Stimulated activated CD8-positive, alpha-beta memory T cell treated with anti-CD3 and anti-CD28 coated beads, Interleukin-4, amount 100 ng/mL, for 1 hour (primary cell): ENCODE measurements at places on chromosomes 7 and 10.

- DNase-seq = no peak
These were observed 220.2 kb downstream of the ARHGAP12 start for GRCh38 chr10:31708474-31708873.

- DNase-seq = no peak
These were observed 18.9 kb upstream of the ZNF138 start for GRCh38 chr7:64775289-64775688.

DNA sequence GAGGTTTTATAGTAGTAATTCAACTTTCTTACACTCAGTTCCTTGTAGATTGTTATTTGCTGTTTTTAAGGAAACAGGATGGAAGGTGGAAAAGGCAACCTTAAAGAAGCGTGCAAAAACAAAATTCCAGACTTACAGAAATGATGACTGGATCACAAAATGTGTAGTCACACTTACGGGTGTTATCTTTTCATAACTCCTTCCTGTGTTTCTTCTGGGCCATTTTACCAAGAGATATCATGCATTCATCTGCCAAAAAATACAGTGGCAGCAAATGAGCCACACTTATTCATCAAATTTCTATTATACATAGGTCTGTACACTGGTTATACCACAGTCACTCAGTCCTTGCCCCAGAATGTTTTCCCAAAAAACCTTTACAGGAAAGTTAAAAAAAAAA is 94.3 kb upstream of the IL6 start:
- DNase-seq = no peak

DNA sequence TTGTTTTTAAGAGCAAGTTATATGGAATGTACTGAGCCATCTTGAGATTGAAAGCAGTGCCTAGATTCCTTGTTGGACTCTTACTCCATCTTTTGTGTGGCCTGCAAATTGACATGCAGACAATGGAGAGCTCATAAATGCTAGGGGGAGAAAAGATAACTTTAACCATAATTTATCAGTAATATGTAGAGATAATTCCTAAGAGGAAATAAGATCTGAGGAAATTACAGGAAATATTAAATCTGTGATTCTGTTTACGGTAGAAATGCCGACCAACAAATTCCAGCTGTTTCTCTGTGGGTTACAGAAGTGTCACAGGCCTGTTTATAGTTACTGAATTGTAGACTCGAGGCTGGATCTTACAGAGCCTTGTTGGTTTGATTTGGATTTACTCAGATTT is 348.0 kb downstream of the SUGCT start:
- DNase-seq = no peak

DNA sequence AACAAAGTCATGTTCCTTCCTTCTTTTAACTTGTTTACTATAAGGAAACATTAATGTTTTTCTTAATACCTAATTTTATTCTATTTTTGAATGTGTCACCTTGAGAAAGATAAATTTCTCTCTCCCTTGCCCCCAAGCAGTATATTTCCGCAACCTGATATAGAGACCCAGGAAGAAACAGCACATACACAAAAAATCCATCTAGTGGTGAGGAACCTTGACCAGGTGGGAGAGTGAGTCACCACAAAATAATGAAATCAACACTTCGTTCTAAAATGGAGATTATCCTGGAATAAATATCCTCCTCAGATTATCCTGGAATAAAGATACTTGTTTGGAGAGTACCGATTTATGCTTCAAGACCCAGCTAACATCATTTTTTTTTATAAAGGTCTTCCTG is 232.9 kb upstream of the PTN start:
- no peak for DNase-seq

DNA sequence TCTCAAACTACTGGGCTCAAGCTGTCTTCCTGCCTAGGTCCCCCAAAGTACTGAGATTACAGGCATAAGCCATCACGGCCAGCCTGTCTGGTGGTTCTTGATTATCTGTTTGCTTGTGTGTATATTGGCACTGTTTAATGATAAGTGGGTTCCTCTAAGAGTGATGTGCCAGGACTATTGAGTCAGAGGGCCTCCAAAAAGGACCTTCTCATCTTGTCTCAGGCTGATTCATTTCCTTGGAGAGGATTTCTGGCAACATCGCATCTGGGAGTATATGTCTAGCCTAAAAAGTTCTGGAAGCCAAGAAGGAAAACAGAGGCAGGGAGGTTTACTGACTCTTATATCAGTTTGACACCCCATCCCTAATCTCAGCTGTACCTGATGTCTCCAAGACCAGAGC is 27.1 kb upstream of the AKAP9 start:
- DNase-seq = no peak

- no peak for DNase-seq
These were observed 596.5 kb downstream of the NXPH1 start for GRCh38 chr7:9029681-9030530.

GRCh38 chr7:151435103-151435916 is 4.6 kb downstream of the CRYGN start:
- no peak for DNase-seq
